SJCRH30 (cell line): ENCODE measurements at places on chromosomes 2 and 18. TPM values are rescaled to one million over a fixed set of nuclear protein-coding genes. Genes with fewer than 3 reads are reported as not detected.
A peak's percentile ranks its signal among the peaks of the same experiment; 100 is the strongest.

GRCh38 chr18:71529703-71530303 lies 1014.3 kb downstream of the CBLN2 start:
- no peak for DNase-seq

DNA sequence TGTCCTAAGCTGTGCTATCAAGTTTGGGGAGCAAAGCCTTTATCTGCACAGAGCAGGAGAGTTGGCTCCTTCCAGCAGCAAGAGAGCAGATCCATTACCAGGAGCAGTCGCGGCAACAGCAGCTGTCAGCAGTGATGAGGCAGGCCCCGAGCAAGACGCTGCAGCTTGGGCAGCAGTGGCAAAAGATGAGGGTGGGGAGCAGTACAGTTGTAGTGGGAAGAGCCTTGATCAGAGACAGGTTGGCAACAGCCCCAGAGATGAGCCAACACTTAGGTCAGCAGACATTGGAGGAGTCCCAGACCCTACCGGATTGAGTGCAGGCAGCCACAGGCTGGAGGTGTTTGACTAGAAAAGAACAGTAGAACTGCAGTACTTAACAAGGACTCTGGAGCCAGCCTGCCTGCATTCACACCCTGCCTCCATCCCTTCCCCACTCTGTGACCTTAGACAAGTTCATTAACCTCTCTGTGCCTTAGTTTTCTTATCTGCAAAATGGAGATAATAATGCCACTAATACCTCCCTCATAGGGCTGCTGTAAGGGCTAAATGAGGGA lies 117.1 kb upstream of the SERTAD2 start:
- peak; percentile 76 for DNase-seq

- DNase-seq, result no peak
These were observed 153.0 kb downstream of the KLHL29 start for GRCh38 chr2:23537991-23538390.

DNA sequence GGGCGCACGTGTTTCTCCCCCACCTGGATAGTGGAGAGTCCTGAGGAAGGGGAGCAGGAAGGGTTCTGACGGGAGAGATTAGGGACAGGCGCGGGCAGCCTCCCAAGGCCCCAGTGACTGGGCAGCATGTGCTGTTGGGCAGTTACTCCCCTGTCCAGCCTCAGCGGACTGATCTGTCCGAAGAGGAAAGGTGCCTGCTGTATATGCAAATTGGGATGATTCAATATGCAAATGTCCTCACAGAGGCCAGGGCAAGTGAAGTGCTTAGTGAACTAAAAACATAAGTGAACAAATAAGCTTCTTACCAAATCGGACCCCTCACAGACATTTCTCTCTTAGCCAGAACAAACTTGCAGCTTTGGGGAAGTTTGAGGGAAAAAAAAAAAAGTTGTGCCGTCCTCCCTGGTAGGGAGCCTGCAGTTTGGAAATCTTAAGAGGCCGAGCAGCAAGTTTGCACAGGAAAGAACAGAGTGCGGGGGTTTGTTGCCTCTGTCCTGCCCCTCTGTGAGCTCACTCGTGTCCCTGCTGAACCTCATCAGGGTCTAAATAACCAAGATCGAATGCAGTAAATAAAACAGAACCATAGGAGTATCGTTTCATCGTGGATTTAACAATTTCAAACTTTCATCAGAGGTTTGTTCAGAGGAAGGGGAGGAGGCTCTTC lies 141.4 kb downstream of the KCTD1 start:
- DNase-seq, result no peak

GRCh38 chr2:229409751-229410181 lies 138.7 kb upstream of the PID1 start:
- DNase-seq, result no peak

- DNase-seq, result peak; percentile 66
These were observed 62.3 kb downstream of the VWA3B start for GRCh38 chr2:98149333-98149697.

SERPINB12 gene
- not detected in 2 replicates for total RNA-seq

TMEM169 gene
- 6.6 and 8.2 TPM in 2 replicates for total RNA-seq
